ENCODE measurements at places on chromosomes 12 and 14.

- DNase-seq, result no peak
Observed at GRCh38 chr14:93789228-93790130, 1.2 kb upstream of the PRIMA1 start.

- DNase-seq, result no peak
Observed at GRCh38 chr12:65296508-65297265, 18.2 kb downstream of the MSRB3 start.

DNA sequence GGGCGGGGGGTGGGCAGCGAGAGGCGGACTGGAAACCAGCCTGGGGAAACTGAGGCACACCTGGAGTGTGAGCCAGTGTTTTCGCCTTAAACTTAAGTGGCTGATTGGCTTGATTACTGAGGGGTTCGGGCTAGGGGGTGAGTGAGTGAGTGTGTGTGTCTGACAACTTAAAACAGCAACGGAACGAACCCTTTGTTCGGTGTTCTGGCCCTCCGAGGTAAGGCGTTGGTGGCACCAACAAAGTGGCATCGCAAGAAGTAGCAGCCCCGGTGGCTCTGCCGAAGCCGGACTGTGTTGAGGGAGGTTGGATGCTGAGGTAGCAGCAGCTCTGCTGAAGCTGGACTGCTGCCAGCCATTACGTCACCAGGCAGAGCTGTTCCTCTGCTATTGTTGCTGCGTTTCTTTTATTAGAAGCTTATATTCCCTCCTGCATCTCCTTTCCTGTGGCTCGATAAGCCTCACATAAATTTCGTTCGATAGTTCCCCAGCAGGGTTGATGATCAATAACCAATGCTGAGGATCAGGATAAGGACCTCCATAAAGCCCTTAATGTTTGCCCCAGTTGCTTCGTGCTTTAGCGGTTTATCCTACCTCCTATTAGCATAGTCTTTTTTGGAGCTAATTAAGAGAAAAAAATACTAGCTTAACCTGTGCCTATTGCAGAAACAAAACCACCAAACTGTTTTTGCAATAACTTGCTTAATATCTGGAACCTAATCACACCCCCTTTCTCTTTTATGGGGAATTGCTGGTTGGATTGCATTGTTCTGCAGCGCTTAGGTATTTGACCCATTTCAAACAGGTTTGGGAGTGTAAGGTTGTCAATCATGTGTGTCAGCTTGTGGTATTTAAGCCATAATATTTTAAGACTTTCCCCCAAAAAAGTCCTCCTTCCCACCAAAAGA is 1.3 kb downstream of the GPR137C start:
- DNase-seq, result no peak

GRCh38 chr14:75487155-75487671 is 35.1 kb upstream of the BATF start:
- no peak for DNase-seq

DNA sequence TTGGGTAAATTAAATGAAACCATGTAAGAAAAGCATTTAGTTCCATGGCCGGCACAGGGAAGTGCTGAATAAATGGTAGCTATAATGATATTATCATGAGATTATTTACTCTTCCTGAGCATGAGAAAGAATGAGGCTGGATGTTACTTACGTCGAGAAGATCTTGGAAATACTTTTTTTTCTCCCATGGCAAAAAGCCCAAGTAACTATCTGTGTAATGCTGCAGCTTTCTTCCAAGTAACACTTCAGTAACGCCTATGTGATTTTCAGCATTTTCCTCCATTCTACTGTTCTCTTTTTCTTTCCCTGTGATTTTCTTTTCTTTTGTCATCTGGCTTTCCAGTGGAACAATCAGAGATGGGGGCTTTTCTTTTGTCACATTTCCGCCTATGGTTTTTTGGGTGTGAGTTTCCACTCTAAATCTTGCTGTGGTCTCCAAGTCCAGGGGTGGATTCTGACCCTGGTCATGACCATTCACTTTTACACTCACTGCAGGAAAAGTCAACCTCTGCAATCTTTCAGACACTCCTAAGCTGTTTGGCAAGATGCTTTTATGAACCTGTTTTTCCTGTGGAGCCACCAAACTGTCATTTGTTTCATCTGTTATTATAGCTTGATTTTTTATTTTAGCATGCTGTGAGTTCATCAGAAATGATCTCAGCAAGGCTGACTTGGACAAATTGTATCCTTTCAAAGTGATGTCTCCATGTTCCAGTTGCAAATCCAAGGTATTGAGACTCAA is 25.0 kb upstream of the SYCP3 start:
- DNase-seq, result no peak

DNA sequence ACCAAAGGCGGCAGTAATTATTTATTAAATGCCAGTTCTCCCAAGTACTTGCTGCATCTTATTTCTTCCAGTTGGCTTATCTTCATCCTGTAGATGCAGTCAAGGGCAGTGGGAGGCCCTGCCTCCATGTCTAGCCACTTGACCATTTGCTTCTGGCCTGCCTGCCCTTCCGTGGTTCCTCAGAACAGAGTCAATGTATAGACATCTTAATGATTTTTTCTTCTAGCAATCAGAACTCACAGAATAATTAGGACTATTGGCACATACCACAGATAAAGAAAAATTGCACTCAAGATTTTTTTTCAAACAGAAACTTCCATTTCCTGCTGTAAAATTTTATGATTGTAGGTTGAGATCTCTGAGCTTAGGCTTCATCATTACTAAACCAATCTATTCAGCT is 20.9 kb downstream of the NR1H4 start:
- no peak for DNase-seq

DNA sequence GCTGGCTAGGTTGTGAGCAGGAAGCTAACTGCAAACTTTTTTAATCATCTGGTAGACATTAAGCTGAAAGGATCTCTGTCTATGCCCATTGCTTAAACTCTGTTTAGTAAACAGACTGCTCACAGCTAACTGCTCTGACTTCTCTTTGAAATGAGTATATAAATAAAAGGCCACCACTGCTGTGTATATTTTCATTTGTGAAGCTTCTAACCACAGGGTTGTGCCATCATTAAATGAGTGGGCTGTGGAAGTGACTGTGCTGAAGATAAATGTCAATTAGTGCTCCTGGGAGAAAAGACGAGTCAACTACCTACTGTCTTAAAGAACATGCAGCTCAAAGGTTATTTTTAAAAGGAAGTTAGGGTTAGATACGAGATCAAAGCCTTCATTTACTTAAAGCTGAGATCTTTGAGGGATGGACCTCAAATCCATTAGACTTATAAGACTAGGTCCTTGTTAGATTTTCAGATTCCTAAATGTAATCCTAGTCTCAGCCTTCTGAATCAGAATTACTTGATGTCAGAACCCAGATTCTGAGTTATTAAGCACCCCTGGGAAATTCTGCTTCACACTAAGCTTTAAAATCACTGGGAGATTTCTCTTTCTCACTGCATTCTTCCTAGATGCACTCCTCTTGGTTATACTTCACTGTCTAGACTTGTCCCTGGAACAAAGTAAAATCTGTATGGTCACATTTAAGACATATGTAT is 213.1 kb upstream of the FLRT2 start:
- DNase-seq, result no peak

DNA sequence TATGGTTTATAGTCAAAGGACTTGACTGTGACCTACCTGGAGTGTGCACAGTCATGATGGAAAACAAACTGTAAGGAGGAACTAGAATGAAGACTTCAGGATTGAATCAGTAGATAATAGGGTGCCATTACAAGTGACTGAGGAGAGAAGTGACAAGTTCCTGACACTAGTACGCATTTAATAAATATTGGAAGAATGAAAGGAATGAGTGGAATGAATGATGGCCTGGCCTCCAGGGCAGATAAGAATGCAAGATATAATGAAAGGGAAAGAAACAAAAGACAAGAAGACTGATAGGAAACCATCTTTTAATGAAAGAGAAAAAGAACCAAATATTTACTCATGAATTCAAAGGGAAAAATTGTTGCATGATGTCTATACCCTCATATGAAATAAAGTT is 44.7 kb upstream of the NEDD1 start:
- no peak for DNase-seq

GRCh38 chr12:91367234-91367849 is 184.7 kb upstream of the DCN start:
- DNase-seq, result no peak

GRCh38 chr12:74747305-74747704 is 209.7 kb downstream of the ATXN7L3B start:
- no peak for DNase-seq

GRCh38 chr12:132600048-132601032 is 10.0 kb downstream of the LRCOL1 start:
- DNase-seq, result no peak

GRCh38 chr14:99603471-99604277 is at the start of gene CCDC85C:
Gene CCDC85C, minus strand, starts transcription at chr14:99604207. Its CDS starts 248 bp downstream, at chr14:99603959.
- peak; percentile 62 for DNase-seq

DNA sequence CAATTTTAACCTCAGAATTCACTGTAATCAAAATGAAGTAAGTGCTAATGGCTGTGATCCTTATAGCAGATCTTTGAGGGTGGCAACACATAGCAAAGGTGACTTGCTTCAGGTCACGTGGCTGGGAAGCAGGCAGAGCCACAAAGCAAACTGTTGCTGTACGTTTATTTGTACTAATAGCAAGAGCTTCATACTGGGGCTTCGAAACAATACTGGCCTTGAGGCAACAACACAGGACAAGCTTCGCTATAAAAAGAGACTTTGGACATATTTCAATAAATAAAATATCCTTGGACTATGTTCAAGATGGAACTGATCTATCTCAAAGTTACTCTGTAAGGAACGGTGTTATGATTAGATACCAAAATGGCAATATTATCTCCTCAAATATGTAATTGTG is 44.6 kb downstream of the MSRB3 start:
- DNase-seq, result no peak

DNA sequence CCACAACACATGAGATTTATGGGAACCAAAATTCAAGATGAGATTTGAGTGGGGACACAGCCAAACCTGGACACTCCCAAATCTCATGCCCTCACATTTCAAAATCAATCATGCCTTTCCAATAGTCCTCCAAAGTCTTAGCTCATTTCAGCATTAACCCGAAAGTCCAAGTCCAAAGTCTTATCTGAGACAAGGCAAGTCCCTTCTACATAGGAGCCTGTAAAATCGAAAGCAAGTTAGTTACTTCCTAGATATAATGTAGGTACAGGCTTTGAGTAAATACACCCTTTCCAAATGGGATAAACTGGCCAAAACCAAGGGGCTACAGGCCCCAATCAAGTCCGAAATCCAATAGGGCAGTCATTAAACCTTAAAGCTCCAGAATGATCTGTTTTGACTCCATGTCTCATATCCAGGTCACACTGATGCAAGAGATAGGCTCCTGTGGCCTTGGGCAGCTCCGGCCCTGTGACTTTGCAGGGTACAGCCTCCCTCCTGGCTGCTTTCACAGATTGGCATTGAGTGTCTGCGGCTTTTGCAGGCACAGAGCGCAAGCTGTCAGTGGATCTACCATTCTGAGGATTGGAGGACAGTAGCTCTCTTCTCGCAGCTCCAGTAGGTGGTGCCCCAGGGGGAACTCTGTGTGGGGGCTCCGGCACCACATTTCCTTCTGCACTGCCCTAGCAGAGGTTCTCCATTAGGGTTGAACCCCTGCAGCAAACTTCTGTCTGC is 60.1 kb downstream of the LRIG3 start:
- no peak for DNase-seq
